Heart left ventricle (tissue), 16 donors: ENCODE measurements at places on chromosomes 6 and 20. TPM values are rescaled to one million over a fixed set of nuclear protein-coding genes. Genes with fewer than 3 reads are reported as not detected.
A peak's percentile ranks its signal among the peaks of the same experiment; 100 is the strongest.

DNA sequence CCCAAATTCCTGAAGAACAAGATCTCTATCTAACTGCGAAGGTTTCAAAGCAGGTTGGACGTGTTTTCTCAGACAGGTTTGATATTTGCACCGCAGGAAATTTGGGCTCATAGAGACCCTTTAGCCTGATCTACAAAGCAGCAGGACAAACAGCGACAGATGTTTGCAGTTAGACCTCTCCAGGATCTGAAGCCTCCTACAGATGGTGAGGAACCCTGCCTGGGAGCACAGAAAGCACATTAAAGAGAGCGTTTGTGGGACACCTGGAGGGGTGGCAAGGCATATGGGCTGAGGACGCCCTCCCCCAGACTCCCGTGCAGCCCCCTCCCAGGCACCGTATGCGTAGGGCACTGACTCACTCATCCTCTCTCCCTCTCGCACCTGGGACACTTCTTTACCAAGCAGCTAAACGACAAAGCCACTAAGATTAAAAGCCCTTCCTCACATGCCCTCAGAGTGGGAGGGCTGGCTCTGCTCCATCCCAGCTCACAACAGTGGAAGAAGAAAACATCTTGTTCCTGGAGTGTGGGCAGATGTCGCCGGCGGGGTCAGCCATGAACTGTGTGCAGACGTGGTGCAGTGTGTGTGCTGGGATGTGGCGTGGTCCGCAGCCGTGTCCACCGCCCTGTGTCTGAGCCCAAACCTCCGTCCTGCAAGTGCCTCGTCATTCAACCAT, 249.7 kb upstream of the AFDN start:
- H3K4me1 ChIP-seq, result no peaks in the 10 kb centered on the region
- H3K4me3 ChIP-seq, result no peak overlapping the region
- DNase-seq, result no peak
- H3K27me3 ChIP-seq, result no peaks in the 10 kb centered on the region
- H3K36me3 ChIP-seq, result no peaks in the 10 kb centered on the region

GRCh38 chr6:139649732-139650131, 275.3 kb upstream of the CITED2 start:
- H3K36me3 ChIP-seq, result no peaks in the 10 kb centered on the region
- DNase-seq, result no peak
- H3K4me3 ChIP-seq, result no peak overlapping the region
- no peaks in the 10 kb centered on the region for H3K27me3 ChIP-seq

- peaks cover 18% of the 10 kb centered on the region for H3K4me1 ChIP-seq
- no peak for DNase-seq
- H3K27me3 ChIP-seq, result no peaks in the 10 kb centered on the region
- no peak overlapping the region for H3K4me3 ChIP-seq
- no peaks in the 10 kb centered on the region for H3K36me3 ChIP-seq
These were observed 37.2 kb downstream of the SYNJ2 start for GRCh38 chr6:158018851-158019361.

The IP6K3 gene
- 59.2 TPM for polyA plus RNA-seq

The LST1 gene
- polyA plus RNA-seq, result 5.2 TPM

GRCh38 chr20:54680872-54681619, 205.7 kb downstream of the DOK5 start:
- peaks cover 28% of the 10 kb centered on the region for H3K27me3 ChIP-seq
- no peak overlapping the region for H3K4me3 ChIP-seq
- no peak overlapping the region for H3K27ac ChIP-seq
- H3K4me1 ChIP-seq, result no peaks in the 10 kb centered on the region
- peak; percentile 27 for DNase-seq
- H3K36me3 ChIP-seq, result no peaks in the 10 kb centered on the region

The HLA-DQA1 gene
- 5.3 TPM for polyA plus RNA-seq
